Urothelium cell line (cell line): ENCODE measurements at places on chromosomes 5 and 9.

DNA sequence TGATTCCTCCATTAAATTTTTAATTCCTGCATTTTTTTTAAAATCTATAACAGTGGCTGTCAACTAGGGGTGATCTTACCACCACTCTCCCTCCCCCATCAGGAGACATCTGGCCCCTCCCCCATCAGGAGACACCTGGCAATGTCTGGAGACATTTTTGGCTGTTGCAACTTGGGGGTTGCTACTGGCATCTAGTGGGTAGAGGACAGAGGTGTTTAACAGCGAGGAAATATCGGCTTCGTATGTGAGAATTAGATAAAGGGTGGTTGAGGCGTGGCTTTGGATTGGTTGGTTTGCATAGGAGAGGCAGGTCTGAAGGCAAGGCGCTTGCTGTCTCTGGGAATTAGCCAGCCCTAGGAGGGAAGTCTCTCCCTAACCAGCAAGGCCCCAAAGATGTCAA is 10.5 kb downstream of the CDHR2 start:
- no peak for DNase-seq

- no peak for DNase-seq
Measured at GRCh38 chr9:131670247-131671132, 69.4 kb downstream of the RAPGEF1 start.

GRCh38 chr9:36110434-36110833 is 26.1 kb upstream of the GLIPR2 start:
- DNase-seq = no peak

DNA sequence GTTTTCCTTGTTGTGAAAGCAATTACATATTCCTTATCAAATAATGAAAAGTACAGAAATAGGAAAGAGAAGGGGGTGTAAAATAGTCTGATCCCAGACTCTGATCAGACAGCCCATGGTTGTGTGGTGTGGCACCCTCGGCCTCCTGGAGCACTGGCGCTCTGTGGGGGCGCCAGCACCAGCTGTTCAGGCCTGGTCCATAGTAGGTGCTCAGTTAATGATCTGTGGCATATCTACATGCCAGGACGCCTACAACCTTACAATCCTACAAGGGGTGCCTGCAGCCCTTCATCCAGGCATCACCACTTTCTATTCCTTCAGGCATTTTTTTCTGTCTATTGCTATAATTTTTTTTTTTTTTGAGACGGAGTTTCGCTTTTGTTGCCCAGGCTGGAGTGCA is 16.6 kb downstream of the MIGA2 start:
- no peak for DNase-seq

GRCh38 chr5:123701511-123702200 is 189.7 kb downstream of the CSNK1G3 start:
- no peak for DNase-seq

GRCh38 chr5:68683632-68684036 is 410.2 kb upstream of the SLC30A5 start:
- DNase-seq = peak; percentile 85

- no peak for DNase-seq
Measured at GRCh38 chr9:115340314-115340713, 222.4 kb upstream of the TNC start.

DNA sequence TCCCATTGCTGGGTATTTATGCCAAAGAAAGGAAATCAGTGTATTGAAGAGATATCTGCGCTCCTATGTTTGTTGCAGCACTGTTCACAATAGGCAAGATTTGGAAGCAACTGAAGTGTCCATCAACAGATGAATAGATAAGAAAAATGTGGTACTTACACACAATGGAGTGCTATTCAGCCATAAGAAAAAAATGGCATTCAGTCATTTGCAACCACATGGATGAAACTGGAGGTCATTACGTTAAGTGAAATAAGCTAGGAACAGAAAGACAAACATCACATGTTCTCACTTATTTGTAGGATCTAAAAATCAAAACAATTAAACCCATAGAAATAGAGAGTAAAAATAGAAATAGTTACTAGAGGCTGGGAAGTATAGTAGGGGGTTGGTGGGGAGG is 1133.1 kb upstream of the ACO1 start:
- DNase-seq = no peak
